Astrocyte of the spinal cord (primary cell): ENCODE measurements at places on chromosomes 2 and 18.

DNA sequence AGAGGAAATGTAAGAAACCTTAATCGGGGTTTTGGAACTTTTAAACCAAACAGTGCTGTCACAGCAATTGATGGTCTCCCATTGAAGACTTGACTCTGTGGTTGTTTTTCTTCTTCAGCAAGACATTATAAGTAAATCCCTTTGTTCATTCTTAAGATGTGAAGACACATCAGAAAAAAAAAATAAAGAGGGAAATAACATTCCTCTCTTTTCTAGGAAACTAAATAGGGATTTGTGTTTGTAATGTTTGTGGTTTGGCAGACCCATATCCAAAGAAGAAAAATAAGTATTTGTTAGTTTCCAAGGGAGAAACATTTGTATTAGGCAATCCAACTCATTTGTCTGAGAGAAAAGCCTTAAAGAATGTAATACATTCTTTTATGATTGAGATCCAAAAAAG is 359.9 kb downstream of the DSC3 start:
- DNase-seq = peak; percentile 14

DNA sequence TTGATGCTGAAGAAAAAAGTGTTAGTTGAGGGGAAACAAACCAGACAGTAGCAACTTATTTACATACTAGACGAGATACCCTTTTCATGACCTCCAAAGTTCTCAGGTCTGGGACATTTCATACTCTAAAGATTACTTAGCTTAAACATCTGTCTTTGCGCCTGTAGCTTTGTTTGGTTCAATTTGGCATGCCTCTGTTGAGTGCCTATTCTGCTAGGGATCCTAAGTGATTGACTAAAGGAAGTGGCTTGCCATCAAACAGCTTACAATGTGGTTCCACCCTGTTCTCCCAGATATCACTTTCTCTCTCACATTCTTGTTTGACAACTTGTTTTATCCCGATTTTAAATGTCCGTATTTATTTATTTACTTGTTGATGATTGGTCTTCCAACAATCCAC is 488.8 kb downstream of the PARD3B start:
- no peak for DNase-seq

DNA sequence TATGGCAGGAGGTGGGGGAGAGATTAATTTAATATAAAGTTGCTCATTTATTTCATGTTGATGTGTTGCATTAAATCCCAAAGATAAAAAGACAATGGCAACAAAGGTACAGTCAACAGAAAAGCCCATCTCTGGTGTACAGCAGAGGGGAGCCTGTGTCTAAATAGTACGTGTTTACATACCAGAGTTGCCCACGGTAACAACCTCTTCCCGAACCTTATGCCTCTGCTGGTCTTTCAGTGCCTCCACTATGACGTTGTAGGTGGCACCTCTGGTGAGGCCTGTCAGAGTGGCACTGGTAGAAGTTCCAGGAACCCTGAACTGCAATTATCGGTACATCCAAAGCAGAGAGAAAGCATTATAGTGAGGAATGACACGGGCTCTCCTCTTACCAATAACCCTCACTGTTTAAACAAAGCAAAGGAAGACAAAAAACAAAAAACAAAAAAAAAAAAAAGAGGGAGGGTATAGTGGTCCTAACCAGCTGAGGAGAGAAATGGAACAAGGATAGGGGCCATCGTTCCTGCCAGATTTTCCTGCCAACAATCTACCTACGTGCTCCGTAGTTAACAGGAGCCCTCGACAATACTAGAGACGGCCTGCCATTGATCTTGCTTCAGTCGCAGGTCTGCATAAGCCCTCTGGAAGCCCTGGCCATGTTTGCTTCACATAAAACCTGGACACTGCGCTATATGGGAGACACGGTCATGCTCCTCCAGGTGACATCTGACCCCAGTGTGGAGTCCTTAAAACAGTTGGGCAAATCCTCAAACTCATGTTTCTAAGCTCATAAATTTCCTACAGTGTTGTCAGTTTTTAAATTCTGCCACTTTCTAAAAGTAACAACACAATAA is 58.5 kb downstream of the ATIC start:
- DNase-seq = peak; percentile 27

DNA sequence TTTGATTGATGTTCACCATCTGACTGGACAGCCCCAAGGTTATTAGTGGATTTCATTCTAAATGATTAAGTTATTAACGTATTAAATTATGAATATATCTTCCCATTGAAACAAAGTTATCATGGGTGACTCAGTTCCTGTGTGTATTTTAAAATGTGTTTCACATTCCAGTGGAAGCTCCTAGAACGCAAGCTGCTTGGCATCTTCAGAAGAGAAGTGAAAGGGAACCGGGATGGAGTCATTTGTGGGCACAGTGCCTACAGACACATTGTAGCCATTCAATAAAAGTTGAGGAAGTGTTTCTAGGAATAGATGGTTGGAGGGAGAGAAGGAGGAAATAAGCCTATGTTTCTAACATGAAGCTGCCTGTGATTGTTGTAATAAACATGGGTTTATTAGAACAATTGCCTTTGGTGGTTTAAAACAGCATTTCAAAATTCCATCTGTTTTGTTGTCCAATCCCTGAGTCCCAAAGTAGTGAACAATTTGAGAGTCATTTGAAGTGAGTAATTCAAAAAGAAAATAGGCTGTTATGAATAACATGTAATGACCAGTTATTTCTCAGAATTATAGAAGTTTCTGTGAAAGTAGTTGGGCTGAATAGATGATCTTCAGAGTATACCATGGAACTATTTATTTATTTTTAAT is 143.5 kb downstream of the PKP4 start:
- peak; percentile 94 for DNase-seq

DNA sequence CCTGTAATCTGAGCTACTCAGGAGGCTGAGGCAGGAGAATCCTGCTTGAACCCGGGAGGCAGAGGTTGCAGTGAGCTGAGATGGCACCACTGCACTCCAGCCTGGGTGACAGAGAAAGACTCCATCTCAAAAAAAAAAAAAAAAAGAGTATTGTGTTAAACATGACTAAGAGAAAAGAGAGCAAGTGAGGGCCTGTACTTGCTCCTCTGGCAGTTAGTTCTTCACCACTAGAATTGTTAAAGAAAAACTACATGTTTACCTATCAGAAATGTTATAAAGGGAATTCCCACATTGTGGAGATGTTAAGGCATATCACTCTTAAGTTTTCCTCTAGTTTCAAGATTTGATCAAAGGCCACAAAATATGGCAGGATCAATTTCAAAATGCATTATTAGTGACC is 75.4 kb upstream of the LRATD1 start:
- DNase-seq = no peak

- peak; percentile 50 for DNase-seq
These were observed 46.9 kb downstream of the UXS1 start for GRCh38 chr2:106147159-106147558.

GRCh38 chr2:5409898-5410381 is 282.2 kb upstream of the SOX11 start:
- no peak for DNase-seq

DNA sequence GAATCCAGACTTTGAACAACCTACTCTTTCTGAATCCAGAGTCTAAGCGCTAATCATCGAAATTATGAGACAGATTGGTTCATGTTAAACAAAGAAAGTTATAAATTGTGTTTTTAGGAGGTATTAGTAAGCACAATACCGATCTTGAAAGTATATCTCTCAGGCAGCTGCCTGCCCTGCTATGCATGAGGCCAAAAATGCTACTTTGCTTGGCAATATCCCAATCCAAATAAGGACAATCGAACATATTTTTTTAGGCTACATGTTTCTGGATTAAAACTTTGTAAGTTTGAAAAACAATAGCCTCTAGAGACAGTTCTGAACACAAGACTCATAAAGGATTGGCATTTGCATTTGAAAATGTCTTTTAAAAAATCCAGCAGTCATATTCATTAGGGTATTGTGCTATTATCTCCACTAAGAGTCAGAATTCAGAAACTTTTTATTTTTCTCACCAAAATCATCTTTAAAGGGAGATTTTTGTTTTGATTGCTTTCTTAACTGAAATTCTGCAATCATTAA is 167.1 kb downstream of the PDE1A start:
- DNase-seq = peak; percentile 74
